ENCODE measurements at places on chromosomes 4 and X.

GRCh38 chr4:72536443-72536842 lies 32.6 kb downstream of the ADAMTS3 start:
- no peak for ATAC-seq

DNA sequence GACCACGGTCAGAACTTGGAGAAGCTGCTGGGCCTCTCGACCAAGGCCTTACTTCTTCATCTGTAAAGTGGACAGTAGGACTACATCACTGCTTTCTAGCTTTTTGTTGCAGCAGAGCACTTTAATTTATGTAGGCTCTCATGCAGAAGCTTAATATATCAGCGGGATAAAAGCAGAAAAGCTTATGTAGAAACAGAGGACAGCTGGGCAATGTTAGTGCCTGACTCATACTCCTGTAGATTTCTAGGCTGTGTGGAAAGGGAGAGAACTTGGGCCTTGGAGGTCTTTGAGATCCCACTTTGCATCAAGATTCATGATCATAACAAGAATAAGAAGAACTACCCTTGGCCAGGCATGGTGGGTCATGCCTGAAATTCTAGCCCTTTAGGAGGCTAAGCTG lies 91.2 kb downstream of the ARHGAP10 start:
- no peak for ATAC-seq

GRCh38 chr4:173167758-173168395 lies 734 bp upstream of the GALNT7 start:
- no peak for ATAC-seq

DNA sequence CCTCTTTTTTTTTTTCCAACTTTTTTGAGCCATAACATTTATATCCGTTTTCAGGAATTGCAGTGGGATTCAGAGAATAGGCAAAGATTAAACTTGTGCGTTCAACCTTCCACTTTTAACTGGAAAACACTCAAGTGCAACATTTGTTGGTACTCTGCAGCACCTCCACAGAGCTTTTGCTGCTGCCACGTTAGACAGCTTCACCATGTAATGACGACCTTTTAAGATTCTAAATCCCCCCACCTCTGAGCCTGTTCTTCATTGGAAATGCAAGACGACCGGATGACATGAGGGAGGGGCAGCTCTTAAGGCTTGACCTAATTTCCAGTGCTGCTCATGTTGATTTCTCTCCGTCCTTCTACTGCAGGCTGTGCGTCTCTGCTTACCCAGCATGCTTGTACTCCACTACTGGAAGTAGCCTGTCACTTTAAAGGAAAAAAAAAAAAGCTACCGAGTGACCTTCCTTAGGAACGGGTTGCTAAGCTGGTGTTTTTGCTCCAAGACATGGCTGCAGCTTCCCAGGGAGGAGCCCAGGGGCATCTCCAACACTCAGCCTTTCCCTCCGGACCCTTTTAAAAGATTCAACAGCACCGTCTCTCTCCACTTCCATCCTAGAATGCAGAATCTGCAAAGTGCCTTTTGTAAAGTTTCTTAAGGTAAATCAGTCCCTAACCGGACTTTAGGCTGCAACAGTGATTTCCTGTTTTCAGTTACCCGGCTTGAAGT lies at the start of gene CC2D2A:
TSS of gene CC2D2A (plus strand) at position 481 of the 726 bp plus-strand sequence. CDS start 6,051 bp downstream, outside the sequence.
- ATAC-seq: peak; percentile 57

DNA sequence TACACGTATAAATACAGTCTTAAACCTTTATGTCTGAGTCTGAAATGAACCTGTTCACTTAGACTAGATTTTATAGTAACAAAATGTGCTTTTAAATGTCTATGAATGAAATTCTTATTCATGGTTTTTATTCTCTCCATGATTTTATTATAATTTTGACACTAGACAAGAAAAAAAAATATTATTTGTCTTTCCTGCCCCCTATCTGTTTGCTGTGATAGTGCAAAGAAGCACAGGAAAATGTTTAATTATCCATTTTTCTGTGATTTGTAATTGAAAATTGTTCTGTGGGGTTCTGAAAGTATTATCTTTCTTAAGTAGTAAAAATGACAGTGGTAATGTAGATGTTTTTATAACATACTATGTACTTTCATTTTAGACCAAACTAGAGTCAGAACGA lies 52.0 kb downstream of the INTS6L start:
- ATAC-seq: no peak

GRCh38 chr4:21819086-21819485 lies 129.5 kb downstream of the KCNIP4 start:
- no peak for ATAC-seq

GRCh38 chr4:53732661-53733060 lies 141.4 kb upstream of the LNX1 start:
- ATAC-seq: no peak

DNA sequence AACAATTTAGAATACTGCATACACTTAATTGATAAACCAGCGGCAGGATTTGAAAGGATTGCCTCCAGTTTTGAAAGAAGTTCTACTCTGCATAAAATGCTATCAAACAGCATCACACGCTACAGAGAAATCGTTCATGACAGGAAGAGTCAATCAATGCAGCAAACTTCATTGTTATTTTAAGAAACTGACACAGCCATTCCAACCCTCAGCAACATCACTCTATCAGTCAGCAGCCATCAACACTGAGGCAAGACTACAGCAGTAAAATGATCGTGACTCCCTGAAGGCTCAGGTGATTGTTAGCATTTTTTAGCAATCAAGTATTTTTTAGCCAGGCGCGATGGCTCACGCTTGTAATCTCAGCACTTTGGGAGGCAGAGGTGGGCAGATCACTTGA lies 98.3 kb downstream of the FBXW7 start:
- ATAC-seq: no peak

DNA sequence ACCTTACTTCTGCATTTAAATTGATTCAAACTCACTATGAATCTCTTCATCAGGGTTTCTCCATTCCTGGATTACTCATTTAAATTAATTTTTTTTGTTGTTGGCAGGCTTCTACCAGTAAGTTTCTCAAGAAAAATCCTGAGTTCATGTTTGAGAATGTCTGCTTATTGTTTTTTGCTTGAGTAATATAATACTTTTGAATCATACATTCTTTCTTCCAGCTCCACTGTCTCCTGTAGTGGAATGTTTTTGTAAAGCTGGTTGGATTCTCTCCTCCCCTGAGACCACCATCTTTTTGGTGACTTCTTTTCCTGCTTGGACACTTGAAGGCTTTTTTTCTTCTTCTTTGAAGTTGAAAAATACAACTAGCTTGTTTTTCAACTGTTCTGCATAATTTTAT lies 4.3 kb upstream of the MID1IP1 start:
- no peak for ATAC-seq

DNA sequence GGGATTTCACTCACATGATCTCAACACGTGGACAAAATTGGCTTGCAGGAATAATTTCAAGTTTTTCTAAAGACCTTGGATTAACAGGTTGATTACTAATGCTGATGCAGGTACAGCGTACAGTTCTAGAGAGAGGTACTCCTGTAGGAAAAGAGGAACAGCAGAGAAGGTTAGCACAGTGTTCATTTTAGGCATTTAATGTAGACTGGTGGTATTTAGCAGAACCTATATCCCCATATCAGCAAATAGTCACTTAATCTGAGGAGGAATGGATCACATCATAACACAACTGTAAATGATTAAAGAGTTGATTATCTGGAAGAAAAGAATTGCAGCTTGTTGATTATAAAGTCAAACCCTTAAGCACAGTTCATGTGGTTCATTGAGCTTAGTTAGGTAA lies 620 bp downstream of the CXCL10 start:
- ATAC-seq: no peak

- ATAC-seq: no peak
Observed at GRCh38 chrX:31038575-31039326, 33.1 kb downstream of the FTHL17 start.

- ATAC-seq: no peak
Observed at GRCh38 chr4:187179086-187180058, 455.7 kb upstream of the FAT1 start.

- ATAC-seq: no peak
Observed at GRCh38 chr4:98937986-98938720, 9.2 kb upstream of the EIF4E start.

GRCh38 chr4:13548984-13549546 lies 4.8 kb upstream of the NKX3-2 start:
- peak; percentile 51 for ATAC-seq

DNA sequence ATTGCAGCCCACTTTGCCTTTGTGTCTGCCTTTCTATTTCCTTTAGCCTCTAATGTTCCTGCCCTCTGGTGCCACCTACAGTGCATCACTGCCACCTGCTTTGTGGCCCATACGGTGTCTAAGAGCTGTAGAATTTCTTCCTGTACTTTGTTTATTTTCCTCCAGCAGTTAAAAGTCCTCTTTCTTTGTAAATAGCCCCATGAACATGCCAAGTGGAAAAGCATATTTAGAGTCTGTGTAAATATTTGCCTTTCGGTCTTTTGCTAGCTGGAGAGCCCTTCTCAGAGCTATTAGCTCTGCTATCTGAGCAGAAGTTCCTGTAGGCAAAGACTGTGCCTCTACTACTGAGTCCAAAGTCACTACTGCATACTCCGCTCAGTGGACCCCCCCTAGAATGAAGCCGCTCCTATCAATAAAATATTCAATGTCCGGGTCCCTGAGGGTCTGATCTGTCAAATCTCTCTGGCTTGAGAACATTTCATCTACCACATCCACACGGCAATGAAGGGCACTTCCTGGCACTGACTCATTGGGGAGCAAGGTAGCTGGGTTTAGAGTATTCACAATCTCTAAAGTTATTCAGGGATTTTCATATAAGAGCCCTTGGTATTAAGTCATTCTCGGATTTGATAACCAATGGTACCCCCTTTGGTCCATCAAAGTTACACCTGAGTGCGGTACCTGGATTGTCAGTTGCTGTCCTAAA lies 36.3 kb downstream of the SULT1E1 start:
- ATAC-seq: peak; percentile 36

GRCh38 chr4:47674144-47674543 lies 163.7 kb downstream of the CORIN start:
- no peak for ATAC-seq

- no peak for ATAC-seq
Observed at GRCh38 chr4:57044279-57044678, 65.6 kb downstream of the POLR2B start.

DNA sequence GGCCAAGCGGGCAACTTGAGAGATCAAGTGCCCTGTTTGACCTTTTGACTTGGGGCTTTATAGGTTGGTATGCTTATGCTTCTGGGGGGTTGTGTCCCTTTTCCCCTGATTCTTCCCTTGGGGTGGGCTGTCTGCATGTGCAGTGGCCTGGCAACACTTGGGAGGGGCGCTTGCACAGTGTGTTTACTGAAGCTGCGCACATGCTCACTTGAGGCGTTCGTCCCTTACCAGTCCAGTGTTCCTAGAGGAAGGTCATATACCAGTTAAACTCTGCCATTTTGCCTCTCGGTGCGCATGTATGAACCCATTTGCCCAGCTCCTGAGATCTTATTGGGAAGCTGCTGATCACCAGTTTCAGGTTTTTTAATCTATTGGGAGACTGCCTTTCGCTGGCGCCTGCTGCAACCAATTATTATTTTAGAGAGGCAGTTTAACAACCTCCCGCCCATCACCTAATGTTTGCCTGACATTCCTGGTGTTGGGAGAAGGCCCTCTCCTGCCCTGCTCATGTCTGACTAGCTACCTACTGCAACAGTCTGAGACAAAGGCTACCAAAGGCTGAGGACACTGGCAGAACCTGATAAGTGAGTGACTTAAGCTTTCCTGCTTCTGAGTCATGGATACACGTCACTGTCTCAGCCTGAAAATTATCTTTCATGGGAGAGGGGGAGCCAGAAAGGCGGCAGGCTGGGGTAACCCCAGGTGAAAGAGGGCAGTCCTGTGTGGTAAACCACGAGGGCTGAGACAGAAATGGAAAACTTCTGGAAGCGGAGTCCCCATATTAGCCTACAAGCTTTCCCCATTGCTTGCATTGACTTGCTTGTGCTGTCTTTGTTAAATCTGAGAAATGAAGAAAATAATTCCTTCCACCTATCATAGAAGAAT lies 97.6 kb downstream of the CPE start:
- ATAC-seq: no peak

- no peak for ATAC-seq
Observed at GRCh38 chr4:97279391-97279790, 863.9 kb downstream of the STPG2 start.

All from gastroesophageal sphincter (tissue), 4 donors.